T-helper 9 cell (primary cell): ENCODE measurements at places on chromosomes 13 and 19.

- DNase-seq: no peak
Measured at GRCh38 chr19:49851456-49852259, 699 bp downstream of the PTOV1 start.

DNA sequence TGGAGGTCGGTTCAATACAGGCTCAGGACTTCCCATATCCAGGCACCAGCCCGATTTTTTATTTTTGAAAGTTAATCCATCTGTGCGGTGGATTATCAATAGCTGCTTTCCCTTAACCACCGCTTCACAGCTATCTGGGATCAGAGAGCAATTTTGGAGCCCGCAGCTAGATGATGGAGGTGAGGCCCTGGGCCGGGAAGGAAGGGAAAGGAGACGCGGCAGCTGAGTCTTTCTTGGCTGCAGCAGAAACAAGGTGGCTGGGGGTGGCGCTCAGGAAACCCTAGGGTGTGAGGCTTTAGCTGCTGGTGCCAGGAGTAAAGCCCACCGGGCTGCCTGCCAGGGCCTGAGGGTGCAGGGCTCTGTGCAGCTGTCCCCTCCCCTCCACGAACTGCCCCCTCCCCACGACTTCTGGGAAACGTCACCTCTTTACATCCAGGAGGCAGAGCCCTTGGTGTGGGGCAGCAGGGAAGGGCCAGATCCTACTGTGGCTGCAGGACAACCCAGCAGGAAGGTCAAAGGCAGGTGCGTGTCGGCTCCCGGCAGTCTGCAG is 307.0 kb downstream of the ZNF536 start:
- DNase-seq: no peak

GRCh38 chr19:28239270-28239669 is 973.7 kb downstream of the UQCRFS1 start:
- no peak for DNase-seq

GRCh38 chr19:49391581-49392399 is 3.7 kb downstream of the KASH5 start:
- peak; percentile 72 for DNase-seq

- DNase-seq: peak; percentile 60
Measured at GRCh38 chr19:19540064-19540714, 2.1 kb downstream of the CILP2 start.

DNA sequence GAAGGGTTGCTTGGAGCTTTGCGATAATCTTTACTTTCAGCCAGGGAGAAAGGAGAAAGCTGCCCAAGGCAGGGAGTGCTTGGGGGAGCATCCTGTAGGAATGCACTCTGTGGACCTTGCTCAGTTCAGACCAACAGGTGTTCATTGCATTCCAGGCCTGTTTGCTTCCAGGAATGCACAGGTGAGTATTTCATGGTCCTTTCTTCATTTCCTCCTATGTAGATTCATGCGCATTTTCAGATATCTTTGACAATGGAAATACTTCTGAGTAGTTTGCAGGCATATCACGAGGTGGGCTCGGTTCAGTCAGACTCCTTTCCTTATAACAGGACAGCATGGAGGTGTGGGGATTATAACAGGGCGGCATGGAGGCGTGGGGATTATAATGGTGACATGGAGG is 254.8 kb downstream of the FGF9 start:
- no peak for DNase-seq

GRCh38 chr19:13408889-13409518 is 97.3 kb downstream of the CACNA1A start:
- no peak for DNase-seq

GRCh38 chr13:113585896-113586295 is 1.3 kb downstream of the TFDP1 start:
- DNase-seq: no peak

GRCh38 chr19:9850235-9850959 is 15.3 kb downstream of the PIN1 start:
- no peak for DNase-seq

DNA sequence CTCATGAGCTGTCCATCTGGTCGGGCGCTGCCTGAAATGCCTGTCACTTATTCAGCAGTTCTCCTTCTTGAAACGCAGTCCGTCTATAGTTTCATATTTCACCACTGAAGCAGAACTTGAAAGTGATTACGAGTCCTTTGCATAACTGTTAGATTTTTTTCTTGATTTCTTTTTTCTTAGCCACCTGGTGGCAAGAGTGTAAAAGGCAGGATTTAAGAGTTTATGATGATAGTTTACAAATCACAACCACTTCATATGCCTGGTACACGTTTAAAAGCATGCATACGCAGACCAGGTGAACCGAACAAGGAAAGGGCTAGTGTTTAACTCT is 45.8 kb downstream of the GGACT start:
- DNase-seq: no peak

GRCh38 chr13:43156916-43157315 is 133.5 kb downstream of the DNAJC15 start:
- no peak for DNase-seq

GRCh38 chr13:99150575-99151361 is 49.9 kb upstream of the UBAC2 start:
- DNase-seq: no peak

- DNase-seq: no peak
Measured at GRCh38 chr13:114234266-114234644, 442 bp upstream of the CDC16 start.

DNA sequence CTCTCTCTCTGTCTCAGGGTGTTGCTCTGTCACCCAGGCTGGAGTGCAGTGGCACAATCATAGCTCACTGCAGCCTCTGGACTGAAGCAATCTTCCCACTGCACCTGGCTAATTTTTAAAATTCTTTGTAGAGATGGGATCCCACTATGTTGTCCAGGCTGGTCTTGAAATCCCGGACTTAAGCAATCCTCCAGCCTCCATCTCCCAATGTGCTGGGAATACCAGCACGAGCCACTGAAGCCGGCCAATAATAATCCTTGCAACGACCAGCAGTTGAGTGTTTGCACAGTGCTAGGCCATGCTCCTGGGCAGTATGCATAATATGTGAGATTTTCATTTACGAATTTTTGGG is 640 bp upstream of the EPOR start:
- DNase-seq: no peak

DNA sequence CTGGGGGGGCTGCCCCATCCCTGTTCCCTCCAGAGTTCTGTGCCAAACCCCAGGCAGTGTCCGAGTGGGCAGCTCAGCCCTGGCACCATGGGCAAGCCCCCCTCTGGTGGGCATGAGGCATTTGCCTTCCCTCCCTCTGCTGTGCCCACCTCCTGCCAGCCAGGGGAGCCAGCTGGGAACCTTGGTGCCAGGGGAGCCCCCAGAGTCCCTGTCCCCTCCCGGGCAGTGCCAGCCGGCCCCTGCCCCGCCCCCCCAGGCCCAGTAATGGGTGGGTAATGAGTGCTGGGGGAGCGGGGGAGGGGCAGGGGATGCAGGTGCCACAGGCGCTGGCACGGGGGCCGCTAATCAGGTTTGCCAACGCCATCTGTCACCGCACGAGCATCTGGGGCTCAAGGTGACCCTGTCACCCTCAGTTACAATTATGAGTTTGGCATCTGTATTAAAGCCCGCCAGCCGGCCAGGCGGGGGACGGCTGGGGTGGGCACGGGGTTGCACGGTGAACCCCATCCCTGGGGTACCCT is 5.9 kb downstream of the DAND5 start:
- no peak for DNase-seq

- no peak for DNase-seq
Measured at GRCh38 chr13:27783111-27783510, 9.2 kb upstream of the GSX1 start.

DNA sequence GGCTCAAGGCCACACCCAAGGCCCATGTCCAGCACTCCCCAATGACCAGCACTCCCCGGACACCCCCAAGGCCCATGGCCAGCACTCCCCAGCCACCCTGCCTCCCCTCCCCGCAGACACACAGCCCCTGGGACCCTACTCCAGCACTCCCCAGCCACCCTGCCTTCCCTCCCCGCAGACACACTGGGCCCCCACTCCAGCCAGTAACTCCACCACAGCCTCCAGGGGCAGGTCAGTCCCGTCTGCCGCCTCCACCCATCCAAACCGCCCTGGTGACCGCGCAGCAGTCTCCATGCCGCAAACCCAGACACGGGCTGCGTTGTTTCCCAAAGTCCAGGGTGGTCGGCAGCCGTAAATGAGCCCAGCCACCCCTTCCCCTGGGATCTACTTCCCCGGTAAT is 70.7 kb downstream of the SPACA7 start:
- DNase-seq: no peak

DNA sequence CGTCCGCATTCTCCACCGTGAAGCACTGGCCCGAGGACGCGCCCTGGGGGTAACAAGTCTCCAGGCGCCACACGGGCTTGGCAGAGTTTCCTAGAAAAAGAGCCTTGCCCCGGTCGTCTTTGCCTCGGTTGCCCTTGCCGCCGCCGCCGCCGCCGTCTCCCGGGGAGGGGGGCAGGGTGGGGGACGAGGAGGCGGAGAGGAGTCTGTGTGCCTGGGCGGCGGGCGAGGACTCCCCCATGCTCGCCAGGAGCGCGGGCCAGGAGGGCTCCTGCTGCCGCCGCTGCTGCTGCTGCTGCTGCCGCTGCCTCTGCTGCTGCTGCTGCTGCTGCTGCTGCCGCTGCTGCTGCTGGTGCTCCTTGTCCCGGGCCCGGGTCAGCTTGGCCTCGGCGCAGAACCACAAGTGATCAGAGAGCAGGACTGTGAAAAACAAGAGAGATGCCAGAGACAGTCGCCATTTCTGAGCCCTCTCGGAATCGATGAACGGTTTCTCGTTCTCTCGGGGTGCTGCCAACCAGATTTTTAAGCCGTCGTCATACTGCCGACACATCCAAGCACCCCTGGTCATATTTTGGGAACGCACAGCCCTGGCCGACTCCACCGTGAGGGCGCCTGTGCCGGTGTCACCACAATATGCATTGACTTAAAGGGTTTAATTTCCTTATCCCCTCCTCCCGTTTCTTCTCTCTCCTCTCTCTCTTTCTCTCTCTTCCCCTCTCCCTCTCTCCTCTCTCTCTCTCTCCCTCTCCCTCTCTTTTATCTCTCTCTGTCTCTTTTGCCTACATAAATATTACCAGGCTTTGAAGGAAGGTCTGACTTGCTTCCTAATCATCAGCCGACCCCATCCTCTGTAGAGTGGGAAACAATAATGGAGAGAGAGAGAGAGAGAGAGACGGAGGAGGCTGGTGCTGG is 349.1 kb downstream of the LIG4 start:
- DNase-seq: no peak

- DNase-seq: no peak
Measured at GRCh38 chr19:7188698-7189629, 105.2 kb downstream of the INSR start.

DNA sequence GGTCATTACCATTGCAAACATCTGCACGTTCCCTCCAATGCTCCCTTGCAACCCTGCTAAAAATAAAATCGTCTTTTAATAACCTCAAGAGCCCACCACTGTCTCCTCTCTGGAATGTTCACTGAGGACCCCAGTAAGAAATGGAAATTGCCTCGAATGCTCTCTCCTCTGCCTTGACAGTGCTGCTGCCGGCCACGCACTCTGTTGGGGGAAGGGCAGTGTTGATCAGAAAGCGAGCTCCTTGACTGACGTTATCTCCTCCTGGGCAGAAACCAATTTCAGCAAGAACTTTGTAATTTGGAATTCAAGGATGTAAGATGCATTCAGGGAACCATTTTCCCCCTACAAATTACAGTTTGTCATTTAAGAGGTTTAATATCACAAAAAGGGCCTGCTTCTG is 718.5 kb downstream of the UQCRFS1 start:
- no peak for DNase-seq

DNA sequence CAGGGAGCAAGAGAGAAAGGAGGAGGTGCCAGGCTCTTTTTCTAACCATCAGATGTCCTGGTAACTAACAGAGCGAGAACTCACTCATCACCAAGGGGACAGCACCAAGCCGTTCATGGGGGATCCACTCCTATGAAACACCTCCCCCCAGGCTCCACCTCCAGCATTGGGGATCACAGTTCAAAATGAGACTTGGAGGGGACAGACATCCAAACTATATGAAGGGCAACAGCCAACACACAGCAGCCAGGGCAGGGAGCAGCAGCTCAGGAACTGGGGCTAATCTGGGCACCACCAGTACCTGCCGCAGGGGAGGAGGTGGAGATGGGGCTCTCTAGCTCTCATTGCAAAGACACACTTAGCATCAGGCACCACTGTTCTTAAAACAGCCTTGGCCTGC is 34.3 kb upstream of the VSTM2B start:
- DNase-seq: no peak

DNA sequence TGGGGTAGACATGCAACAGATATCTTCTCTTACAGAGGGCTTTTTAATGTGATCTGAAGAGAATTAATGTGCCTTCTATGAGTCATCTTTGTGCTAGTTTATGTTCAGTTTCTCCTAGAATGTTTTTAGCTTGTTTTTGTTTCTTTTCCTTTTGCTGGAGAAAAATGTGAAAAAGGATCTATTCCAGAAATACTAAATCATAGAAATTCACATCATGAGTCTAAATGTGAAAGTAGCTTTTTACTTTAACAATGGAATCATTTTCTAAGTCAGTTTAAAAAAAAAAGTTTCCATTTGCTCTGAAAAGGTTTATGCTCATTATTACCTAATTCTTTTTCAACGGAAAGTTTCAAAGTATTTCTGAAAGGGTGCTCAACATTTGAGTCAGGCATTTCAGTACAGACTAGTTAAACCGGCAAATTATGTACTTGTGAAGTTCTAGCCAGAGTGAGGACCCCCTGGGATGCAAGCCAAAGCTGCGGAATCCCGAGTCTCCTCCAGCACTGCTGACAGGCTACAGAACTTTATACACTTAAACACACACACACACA is 72.9 kb downstream of the SPATA13 start:
- no peak for DNase-seq

- no peak for DNase-seq
Measured at GRCh38 chr19:54616821-54617560, 13.3 kb upstream of the LILRB1 start.

DNA sequence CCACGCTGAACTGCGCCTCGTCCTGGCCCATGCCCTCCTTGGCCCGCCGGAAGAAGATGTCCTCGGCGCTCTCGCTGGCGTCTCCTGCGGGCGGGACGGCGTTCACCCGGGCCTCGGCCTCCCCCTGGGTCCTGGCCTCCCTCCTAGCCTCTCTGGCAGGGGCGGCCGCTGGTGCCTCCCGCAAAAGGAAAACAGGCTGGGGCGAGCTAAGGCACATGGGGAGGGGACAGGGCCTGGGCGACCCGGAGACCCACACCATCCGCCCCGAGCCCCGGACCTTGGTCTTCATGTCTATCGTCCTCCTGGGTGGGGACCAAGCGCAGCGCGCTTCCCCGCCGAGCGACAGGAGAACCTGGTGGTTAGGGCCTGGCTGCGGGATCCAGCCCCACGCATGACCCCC is 5.7 kb upstream of the TBXA2R start:
- DNase-seq: no peak

- DNase-seq: no peak
Measured at GRCh38 chr13:49641801-49642291, 13.5 kb downstream of the ARL11 start.

- no peak for DNase-seq
Measured at GRCh38 chr19:3179739-3180293, 1.2 kb downstream of the S1PR4 start.

DNA sequence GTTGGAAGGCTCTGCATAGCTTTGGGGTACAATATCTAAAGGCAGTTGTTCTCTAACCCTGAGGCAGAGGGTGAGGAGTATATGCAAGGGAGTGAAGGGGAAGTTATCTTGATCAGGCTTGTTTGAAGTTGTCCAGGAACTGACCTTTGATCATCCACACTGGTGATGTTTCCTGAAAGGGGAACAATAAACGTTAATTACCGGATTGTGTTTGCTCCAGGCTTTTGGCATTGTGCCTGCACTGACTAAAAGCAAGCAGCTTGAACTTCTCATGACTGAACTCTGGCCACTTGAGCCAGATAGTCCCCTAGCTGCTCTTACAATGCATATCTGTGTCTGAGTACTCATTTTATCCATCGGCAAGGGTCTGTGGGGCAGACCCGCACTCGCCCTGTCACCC is 27.0 kb upstream of the ZNF726 start:
- DNase-seq: no peak
